ENCODE measurements at places on chromosomes 6 and 20. TPM values are rescaled to one million over a fixed set of nuclear protein-coding genes. Genes with fewer than 3 reads are reported as not detected.

The TNFRSF6B gene
- total RNA-seq, result not detected

The CAPN11 gene
- not detected for total RNA-seq

The STMND1 gene
- total RNA-seq, result not detected

The GSTA3 gene
- not detected for total RNA-seq

The CLPSL2 gene
- total RNA-seq, result not detected

The TRIM10 gene
- total RNA-seq, result 0.25 TPM

The DSN1 gene
- total RNA-seq, result 23.0 TPM

The SCGN gene
- total RNA-seq, result not detected

The ACTR5 gene
- 9.4 TPM for total RNA-seq

The PDE7B gene
- 0.25 TPM for total RNA-seq

DNA sequence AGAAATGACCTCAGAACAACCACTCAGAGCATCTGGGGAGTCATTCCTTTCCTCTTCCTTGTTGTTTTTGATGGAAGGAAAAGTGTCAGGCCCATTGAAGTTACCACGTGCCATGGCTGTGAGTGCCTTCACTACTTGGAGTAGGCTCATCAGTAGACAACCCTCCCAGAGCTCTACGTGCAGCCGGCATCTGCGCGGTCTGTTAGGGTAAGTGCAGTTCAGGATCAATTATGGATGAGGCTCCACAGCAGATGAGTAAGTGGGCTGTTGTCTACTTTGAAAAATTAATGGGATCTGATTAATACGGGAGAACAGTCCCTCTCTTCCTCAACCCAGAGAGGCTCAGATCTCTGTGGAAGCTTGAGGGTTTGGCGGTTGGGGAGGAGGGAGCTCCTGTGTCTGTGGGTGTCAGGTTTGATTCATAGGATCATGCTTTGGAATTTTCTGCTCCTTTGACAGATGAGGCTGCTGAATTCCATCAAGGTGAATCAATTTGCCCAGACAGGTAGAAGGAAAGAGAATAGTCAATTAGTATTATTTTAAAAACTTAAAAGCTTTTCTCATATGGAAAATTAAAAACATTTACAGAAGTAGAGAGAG lies 93.8 kb upstream of the TOX2 start:
- no peak for DNase-seq

DNA sequence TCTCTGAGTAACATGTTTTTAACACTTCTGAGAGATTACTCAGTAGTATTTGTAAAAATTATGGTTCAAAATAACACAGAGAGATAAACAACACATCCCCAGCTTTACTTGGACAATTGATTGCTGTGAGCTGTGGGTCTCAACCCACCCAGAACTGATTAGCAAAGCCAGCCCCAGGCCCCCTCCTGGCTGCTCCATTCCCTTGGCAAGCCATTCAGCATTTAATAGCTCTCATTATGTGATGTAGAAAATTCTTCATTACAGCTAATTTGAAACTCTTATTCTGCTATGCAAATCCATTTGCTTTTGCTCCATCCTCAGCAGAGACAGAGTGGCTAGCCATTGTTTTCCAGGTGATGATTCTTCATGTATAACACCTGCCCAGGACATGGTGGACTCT lies 16.6 kb upstream of the SIRT5 start:
- DNase-seq, result no peak

DNA sequence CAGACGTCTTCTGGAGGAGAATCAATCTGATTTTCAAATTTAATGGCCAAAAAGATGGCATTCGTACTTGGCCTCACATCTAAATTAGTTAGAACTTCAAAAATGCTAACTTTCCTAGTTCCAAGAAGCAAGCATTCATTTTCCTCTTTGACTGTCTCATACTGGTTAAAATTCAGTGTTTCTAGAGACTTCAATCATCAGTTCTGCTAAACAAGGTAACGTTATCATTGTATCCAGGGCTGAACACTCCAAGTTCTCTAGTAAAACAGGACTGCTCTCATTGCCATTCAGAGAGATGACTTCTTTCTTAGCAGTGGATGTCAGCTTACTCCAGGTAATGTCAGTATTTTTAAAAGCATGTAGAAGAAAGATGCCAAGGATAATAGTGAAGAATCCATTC lies 34.6 kb upstream of the ENTPD6 start:
- DNase-seq, result no peak

- DNase-seq, result no peak
Observed at GRCh38 chr6:136090929-136091328, 159.2 kb downstream of the MTFR2 start.

DNA sequence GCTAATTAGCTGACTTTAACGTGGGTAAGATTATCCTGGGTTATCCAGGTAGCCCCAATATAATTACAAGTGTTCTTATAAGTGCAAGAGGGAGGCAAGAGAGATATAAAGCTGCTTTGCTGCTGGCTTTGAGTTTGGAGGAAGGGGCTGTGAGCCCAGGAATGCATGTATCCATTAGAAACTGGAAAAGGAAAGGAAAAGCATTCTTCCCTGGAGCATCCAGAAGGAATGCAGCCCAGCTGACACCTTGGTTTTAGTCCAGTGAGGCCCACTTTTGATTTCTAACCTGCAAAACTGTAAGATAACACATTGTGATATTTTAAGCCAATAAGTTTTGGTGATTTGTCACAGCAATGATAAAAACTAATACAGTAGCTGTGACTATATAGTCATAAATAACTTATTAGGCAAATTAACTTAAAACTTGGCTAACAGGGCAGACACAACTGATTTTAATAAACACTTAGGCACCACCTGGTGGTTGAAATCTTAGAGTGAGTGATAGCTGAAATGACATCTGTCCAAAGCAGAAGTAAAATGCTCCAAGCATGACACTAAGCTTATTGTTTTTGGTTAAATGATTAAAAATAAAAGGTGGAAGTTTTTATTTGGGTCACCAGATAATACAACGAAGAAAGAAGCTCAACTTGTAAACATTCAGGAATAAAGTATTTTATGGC lies 35.6 kb downstream of the ADGRF4 start:
- peak; percentile 23 for DNase-seq

DNA sequence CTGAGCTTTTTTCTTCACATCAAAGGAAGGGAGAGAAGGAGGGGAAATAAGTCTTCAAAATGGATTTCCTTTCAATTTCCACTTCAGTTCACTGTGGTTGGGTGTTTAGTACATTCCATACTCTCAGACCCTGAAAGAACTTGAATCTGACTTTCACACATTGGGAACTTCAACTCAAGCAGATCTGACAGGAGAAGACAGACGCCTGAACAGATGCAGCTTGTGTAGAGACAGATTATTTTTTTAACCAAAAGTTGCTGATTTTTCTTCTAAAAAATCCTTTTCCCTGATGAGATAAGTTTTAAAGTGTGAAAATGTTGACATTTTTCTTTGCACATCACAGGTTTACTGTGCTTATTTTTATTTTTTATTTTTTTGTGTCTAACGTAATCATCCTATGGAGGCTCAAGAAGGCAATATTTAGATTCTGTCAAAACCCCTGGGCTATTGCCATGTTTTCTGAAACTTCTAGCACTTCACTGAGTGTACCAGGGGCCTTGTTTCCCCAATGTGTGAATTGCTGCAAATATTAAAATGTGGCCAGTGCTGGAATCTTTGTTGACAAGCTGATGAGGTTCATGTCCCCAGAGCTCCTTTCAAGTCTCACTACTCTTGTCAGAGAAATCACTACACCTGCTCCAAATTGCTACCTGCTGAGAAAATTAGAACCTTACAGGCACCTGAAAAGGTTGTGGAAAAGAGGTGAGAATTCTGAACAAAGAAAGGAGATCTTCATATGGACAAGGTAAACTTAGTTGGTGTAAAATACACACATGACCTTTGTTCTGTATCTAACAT lies 214.8 kb upstream of the BTBD3 start:
- DNase-seq, result no peak

DNA sequence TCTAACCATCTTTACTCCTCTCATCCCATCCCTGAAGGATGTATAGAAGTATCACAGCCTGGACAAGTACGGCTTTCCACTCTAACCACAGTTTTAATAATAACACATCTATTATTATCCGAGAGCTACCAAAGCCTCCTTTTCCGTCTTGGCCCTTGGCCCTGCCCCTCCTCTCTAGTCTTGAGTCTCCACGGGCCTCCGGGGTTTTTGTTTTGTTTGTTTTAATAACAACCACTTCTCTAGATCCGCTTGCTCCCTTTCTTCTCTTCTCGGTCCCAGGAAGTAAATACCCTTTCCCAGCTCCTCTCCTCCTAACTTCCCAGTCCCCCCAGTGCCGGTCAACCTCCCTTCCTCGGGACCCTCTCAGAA lies 661 bp downstream of the LCA5 start:
- peak; percentile 4 for DNase-seq

All from activated naive CD4-positive, alpha-beta T cell treated with anti-CD3 and anti-CD28 coated beads for 36 hours (primary cell).